ENCODE measurements at places on chromosomes 12 and 14.

DNA sequence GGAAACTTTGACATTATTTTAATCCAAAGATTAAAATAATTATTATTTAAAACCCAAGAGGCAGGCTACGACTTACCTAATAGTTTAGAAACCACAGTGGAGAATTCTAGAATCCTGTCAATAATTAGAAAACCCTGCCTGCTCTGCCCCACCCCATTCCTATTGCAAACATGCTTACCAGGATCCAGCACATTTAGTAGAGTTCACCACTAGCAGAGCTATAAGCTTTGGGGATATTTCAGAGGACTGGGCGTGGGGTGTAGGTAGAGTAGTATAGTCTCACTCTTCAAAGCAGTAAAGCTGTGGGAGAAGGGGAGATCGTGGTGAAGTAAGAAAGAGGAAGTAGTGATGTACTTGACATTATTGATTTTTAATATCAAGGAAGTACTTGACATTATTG lies 100.3 kb downstream of the FIGNL2 start:
- DNase-seq, result no peak

- DNase-seq, result no peak
These were observed 24.3 kb upstream of the BCL2L14 start for GRCh38 chr12:12046401-12046800.

GRCh38 chr14:20799456-20799891 lies 3.2 kb downstream of the RNASE1 start:
- no peak for DNase-seq

- DNase-seq, result no peak
These were observed 15.5 kb downstream of the MMAB start for GRCh38 chr12:109557805-109558204.

GRCh38 chr14:74161526-74162158 lies 76.9 kb downstream of the LIN52 start:
- DNase-seq, result no peak

DNA sequence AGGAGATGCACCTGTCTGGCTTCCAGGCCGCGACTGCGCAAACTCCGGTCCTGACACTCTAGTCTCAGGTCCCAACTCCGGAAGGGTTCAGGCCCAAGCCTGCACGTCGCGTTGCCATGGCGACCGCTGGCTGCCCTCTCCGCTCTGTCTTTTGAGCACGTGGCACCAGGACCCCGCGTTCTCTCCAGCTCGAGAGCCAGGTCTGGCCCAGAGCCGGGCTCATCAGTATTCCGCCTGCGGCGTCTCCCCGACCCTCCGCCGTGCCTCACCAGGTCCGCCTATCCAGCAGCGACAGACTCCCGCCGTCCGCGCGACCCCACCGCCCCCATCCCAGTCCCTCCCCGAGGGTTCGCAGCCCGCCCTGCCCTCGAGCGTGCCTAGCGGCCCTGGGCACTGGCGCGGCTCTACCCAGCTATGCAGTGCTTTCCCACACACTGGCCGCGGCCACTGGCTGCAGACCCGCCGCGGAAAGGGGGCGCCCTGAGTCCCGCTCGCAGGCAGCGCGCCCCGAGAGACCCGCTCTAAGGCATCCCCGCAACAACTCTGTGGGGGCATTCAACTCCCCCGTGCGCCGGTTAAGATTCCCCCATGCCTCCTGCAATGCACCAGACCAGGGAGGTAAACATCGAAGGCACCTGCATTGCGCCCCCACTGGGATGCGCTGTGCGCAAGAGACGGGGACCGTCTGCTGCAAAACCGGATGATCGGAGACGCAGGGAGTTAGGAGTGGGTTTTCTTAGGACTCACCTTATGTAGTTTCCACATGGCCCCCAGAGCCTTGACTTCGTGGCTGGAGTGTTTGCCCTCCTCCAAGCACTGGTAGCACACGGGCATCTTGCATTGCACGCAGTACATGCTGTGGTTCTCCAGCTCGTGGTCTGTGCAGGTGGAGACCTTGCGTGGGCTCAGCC lies 1.3 kb downstream of the TRIM9 start:
- DNase-seq, result peak; percentile 38

DNA sequence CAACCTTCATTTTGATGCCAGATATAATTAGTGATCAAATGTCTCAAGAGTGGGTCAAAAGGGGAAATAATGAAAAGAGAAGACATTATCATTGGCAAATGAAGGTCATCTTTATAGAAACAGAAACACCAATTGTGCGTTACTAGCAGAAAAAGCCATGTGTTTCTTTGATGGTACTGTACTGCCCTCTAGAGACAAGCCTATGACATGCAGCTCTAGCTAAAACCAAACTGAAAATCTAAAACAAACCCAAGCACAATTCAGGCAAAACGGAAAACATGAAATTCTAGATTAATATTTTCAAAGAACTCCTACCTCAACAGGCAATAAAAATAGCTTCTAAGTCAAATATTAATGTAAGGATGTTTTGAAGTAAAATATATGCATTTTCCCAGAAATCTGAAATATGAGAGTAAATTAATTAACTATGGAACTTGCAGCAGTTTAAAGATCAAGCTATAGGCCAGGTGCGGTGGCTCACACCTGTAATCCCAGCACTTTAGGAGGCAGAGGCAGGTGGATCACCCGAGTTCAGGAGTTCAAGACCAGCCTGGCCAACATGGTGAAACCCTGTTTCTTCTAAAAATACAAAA lies 115.4 kb downstream of the KLHL28 start:
- DNase-seq, result no peak

DNA sequence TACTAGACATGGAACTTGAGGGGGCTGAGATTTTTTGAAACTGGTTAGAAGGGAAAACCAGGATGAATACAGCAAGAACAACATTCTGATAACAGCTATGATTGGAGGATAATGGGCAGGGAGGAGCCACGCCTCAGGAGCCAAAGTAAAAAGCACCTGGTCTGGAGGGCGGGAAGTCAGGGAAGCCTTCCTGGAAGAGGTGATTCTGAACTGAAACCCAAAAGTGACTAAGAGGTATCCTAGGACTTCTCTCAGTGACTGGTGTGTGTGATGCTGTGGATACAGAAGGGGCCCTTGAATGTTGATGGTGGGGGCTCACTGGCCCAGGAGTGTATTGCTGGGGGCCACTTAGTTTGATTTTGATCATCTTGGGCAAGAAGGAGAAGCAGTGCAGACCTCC lies 18.8 kb upstream of the GPR68 start:
- no peak for DNase-seq

DNA sequence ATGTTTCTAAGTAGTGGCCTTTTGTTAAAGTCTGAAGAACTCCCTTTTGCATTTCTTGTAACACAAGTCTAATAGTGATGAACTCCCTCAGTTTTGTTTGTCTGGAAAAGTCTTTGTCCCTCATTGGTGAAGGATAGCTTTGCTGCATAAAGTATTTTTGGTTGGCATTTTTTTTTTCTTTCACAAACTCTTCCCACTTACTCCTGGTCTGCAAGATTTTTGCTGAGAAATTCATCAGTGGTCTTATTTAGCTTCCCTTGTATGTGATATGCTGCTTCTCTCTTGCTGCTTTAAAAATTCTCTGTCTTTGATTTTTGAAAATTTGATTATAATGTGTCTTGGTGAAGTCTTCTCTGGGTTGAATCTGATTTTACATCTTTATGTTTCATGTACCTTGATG lies 22.7 kb downstream of the TRMT5 start:
- no peak for DNase-seq

- DNase-seq, result no peak
These were observed 28.6 kb downstream of the SUDS3 start for GRCh38 chr12:118404876-118405521.

- no peak for DNase-seq
These were observed 927.5 kb downstream of the SLC6A15 start for GRCh38 chr12:83985084-83985483.

GRCh38 chr12:22443379-22444316 lies 100.7 kb downstream of the C2CD5 start:
- DNase-seq, result no peak

- no peak for DNase-seq
These were observed 123.7 kb upstream of the MDM1 start for GRCh38 chr12:68455691-68456345.

- no peak for DNase-seq
These were observed 67.3 kb downstream of the SPTB start for GRCh38 chr14:64812412-64812811.

GRCh38 chr12:112370199-112370598 lies 12.0 kb downstream of the HECTD4 start:
- DNase-seq, result no peak

- no peak for DNase-seq
These were observed 5.7 kb downstream of the TMEM121 start for GRCh38 chr14:105531894-105532623.

DNA sequence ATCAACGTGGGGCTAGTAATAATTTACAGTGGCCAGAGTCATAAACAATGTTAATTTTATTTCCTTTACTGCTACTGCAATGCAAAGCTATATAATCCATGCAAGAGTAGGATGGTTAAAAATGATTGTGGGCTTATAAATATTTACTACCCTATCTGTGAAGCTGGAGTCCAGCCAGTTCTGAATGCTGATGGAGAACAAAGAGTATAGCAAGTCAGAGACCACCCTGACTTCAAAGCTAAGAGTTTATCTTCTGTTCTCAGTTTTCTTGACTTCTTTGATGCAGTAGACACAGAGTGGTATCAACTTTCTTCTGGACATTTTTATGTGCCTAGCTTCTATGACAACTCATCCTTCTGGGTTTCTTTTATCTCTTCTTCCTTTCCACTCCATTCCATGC lies 34.0 kb upstream of the OVCH1 start:
- no peak for DNase-seq

- DNase-seq, result no peak
These were observed 28.2 kb downstream of the GALNT16 start for GRCh38 chr14:69288011-69288771.

- no peak for DNase-seq
These were observed 49.6 kb downstream of the HNRNPC start for GRCh38 chr14:21219561-21220111.

- DNase-seq, result no peak
These were observed 23.0 kb upstream of the GPR132 start for GRCh38 chr14:105087963-105088811.

DNA sequence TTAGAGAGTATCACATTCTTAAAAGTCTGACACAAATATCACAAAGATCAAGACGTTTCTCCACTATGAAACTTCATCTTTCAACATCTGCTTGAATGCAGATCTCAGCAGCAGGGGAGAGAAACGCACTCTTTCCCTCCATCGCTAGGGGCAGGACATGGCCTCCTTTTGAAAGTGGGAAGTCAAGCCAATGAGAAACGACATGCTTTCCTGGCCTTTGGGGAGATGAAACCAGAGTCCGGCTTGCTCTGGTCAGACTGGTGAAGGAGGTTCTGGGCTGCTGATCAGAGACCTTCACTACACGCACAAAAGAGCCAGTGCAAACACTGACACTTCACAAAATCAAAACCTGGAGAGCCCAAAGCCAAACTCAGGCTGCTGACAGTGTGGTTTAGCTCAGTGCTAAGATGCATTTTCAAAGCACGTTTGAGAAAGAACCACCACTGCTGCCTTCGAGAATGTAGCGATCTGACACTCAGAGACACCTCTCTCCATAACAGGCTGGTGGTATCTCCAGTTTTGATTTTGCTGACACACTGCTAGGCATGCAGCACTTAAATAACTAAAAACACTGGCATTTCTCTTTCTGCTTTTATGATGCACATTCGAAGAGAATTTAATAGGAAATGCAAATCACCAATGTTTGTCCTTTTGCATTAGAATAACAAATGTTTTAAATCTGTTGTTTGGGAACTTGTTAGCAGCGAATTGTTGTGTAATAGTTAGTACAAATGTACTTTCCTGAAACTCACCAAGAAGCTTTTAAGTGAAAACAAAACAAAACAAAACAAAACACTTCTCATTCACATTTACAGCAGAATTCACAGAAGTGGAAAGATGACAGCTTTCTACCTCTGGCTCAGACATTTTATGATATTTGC lies 93.9 kb upstream of the OVCH1 start:
- no peak for DNase-seq

GRCh38 chr12:51441583-51441982 lies 17.0 kb downstream of the SLC4A8 start:
- DNase-seq, result no peak

DNA sequence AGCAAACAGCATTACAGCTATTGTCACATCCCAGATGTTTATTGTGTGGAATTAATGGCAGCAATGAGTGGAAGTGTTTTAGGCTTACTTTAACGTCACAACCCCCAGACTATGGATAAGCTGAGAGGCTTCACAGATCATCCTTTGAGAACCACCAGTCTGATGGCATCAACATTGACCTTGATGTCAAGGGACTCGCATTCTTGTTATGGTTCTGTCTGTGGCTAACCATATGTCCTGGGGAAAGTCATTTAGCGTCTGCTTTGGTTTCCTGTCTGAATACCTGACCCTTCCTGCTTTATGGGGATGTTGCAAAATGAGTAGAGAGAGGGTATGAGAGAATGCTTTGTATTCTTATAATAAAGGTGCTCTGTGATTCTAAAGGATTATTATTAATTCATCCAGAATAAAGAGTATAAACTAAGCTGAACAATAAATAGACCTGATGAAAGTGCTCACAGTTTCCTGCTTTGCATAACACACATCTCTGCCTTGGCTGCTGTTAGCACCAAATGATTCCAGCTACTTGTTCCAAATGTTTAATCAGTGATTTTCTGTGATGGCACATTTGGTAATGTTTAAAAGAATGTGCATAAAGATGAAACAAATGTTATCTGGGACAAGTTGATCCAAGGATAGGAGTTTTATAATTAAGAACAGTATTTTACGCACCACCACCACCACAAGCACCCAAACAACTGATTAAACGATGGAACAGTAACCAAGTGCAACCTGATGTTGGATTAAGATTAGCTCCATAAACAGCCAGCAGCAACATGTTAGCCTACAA lies 116.9 kb upstream of the LRIG3 start:
- no peak for DNase-seq

- DNase-seq, result no peak
These were observed 196.3 kb downstream of the PPM1H start for GRCh38 chr12:62738616-62739015.

DNA sequence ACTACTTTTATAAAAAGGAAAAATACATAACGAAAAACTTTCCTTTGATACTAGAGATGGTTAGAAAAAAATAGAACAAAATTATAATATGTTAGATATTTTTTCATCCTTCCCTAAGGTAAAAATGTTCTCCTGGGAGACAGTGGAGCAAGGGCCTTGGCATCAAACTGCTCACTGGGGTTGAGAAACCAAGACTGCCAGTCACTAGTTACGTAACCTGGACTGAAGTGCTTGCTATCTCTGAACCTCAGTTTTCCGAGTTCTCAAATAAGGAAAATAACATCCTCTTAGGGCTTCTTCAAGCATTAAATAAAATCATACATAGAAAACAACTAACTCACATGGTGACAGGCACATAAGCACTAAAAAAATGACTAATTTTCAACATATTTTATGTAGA lies 48.2 kb upstream of the FRMD6 start:
- no peak for DNase-seq

GRCh38 chr12:114430306-114430705 lies 24.4 kb upstream of the TBX5 start:
- DNase-seq, result no peak

DNA sequence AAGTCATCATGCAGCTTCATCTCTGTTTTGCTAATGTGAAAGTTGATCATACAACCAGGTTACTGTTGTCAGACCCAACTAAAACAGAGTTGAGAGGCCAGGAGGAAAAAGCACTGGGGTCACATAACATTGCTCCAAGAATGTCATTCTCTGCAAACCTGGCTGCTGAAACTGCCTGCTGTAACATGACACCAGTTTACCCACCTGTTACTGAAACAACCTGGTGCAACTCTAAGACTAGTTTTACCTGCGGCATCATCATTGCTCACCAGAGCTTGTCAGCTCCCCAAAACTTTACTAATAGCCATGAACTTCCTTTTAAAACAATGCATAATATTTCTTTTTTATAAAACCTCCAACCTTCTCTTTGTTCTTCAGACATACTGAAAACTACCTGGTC lies 30.7 kb upstream of the DEGS2 start:
- no peak for DNase-seq

- DNase-seq, result no peak
These were observed 19.1 kb upstream of the PGF start for GRCh38 chr14:74974364-74975058.
